Stimulated activated naive CD8-positive, alpha-beta T cell treated with anti-CD3 and anti-CD28 coated beads, Interleukin-15, Interleukin-2, amounts not matched to agents 100 U/mL and 50 U/mL, for 24 hours (primary cell): ENCODE measurements at places on chromosomes 1 and 21.

DNA sequence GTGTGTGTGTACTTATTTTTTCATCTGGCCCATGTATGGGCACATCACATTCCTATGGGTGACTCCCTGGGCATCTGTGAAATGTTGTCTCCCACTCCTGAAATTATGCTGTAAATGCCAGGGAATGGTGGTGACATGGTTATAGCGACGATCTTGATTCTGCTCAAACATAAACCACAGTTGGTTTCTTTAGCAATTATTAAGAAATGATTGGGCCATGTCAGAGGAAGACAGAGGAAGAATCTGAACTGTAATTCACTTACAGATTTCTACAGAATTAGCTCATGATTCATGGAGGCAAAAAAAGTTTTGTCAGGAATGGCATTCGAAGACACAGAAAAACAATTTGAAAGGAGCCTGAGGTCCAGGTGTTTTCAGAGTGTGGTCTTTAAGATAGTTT, 25.8 kb upstream of the KCNE1 start:
- DNase-seq = no peak

DNA sequence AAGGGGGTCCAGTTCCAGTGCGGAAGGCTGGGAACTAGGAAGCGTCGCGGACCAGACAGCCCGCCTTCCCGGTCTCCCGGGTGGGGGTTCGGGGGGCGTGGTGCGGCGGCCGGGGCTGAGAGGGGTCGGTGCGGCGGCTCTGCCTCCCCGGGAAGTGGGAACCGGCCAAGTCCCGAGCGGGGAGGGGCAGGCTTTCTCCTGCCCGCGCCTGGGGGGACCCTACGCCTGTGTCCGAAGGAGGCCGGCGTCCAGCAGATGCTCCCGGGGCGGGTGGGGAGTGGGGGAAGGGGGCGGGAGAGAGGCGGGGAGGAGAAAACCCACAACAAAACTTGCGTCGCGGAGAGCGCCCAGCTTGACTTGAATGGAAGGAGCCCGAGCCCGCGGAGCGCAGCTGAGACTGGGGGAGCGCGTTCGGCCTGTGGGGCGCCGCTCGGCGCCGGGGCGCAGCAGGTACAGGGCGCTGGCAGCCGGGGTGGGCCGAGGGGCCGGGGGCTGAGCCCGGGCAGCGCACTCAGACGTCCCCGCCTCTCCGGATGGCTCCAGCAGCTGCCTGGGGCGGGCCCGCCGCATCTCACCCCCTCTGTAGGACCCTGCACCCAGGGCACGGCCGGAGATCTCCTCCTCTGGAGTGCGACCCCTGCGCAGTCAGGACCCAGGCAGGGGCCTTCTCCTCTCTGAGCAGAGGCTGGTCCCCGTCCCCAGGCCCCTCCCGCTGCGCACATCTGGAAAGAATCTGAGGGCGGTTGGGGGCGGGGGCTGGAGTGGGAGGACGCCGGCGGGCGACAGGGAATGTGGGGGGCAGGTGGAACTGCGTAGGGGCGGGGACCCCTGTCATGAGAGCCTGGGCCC, at the start of gene PODN:
Gene PODN, plus strand, starts transcription at position 355 of the 849 bp plus-strand sequence. CDS start 7,643 bp downstream, outside the sequence.
- DNase-seq = no peak

DNA sequence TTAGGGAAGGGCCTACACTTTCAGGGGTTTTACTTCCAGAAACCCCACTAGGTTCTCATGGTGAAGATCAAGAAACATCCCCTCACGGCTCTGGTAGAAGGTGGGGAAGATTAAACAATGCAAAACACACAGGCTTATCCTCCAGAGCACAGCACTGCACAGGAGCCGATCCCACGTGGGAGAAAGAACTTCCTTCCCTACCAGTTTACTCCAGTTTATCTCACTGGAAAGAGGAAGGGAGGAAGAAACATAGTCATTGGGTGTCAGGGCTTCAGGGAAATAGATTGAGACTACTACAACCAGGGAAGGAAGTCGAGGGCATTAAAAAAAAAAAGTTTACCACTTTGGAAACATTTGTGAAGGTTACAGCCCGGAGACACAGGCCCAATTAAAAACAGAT, 164.4 kb downstream of the NTPCR start:
- DNase-seq = no peak

GRCh38 chr1:219806642-219807041, 121.7 kb downstream of the SLC30A10 start:
- DNase-seq = no peak

DNA sequence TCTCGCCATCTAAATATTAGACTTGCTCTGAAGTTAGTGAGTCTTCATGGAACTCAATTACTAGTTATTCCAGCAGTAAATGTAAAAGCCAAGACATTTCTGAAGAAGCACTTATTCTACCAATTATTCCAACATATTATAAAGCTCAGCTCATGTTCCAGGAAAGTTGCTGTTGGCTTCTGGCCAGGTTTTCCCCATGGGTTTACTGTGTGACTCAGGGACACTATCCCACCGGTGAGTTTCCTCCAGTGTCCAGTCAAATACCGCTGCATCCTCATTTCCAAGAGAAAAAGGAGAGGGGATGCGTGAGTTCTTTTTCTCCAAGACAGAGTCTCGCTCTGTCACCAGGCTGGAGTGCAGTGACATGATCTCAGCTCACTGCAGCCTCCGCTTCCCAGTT, 9.2 kb upstream of the HHIPL2 start:
- DNase-seq = no peak

GRCh38 chr21:15732290-15732995, 2.7 kb downstream of the USP25 start:
- no peak for DNase-seq

- DNase-seq = no peak
Measured at GRCh38 chr1:231192620-231193163, 30.8 kb downstream of the TRIM67 start.

GRCh38 chr1:243489681-243490546, 234.1 kb downstream of the SDCCAG8 start:
- no peak for DNase-seq

GRCh38 chr1:223456747-223457146, 63.5 kb downstream of the CCDC185 start:
- DNase-seq = no peak

DNA sequence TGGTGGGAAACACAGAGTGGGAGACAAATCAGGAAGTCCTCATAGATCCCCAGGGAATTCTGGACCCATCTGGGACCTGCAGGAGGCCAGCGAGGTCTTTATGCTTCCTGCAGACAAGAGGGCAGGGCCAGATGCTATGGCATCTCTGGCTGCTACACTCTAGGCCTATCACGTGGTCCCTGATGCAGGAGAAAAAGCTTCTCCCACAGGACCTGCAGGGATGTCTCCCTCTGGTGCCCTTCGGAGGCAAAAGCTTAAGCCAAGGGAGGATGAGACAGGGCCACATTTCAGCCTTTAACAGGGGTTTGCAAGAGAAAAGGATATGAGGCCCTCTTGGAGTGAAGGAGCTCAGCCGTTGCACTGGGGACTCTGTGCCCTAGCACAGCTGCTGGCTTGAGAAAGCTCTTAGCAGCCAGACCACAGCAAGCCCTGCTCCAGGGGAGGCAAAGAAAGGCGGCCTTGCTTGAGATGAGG, 243.0 kb downstream of the C1orf94 start:
- DNase-seq = no peak

GRCh38 chr1:185353124-185353523, 36.1 kb upstream of the IVNS1ABP start:
- no peak for DNase-seq

DNA sequence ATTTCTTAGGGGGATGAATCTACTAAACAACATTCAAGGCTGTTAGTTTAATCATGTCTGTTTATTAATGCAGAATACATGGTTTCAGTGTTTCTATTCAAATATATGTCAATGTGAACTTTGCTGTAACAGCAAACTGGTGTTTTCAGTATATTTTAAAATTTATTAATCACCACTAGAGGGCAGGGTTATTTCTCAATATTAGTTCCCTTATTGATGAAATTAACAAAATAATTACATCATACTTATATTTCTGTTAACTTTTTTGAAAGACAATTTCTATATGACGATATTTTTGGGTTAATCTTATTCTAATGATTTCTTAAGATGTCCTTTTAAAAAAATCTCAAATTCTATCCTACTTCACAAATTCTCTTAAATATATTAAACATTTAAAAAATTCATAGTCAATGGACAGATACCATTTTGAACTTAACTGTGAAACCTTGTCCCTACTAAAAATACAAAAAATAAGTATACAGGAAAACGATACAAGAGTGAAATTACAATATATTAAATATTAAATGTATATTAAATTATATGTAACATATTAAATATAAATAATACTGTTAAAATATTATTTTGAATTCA, 1034.1 kb upstream of the PRMT6 start:
- no peak for DNase-seq

- no peak for DNase-seq
Measured at GRCh38 chr1:213989002-213989855, 1.5 kb downstream of the PROX1 start.

GRCh38 chr1:5394111-5394510, 598.1 kb downstream of the NPHP4 start:
- no peak for DNase-seq

GRCh38 chr1:93979718-93980319, 70.6 kb upstream of the GCLM start:
- no peak for DNase-seq

- no peak for DNase-seq
Measured at GRCh38 chr1:66012106-66012784, 219.6 kb downstream of the PDE4B start.

DNA sequence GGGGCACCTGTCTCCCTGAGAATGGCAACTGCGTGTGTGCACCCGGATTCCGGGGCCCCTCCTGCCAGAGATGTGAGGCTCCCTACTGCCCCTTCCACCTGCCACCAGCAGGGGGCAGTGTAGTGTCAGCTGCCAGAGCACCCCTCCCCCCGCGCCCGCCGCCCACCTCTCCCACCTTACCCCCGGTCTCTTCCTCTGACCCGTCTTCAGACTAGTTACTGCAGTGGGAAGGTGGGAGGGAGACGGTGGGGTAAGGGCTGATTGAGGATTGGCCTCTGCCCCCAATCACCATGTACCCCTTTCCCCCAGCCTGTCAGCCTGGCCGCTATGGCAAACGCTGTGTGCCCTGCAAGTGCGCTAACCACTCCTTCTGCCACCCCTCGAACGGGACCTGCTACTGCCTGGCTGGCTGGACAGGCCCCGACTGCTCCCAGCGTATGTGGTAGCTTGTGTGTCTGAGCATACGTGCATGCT, 10.1 kb upstream of the LRRC71 start:
- peak; percentile 75 for DNase-seq

DNA sequence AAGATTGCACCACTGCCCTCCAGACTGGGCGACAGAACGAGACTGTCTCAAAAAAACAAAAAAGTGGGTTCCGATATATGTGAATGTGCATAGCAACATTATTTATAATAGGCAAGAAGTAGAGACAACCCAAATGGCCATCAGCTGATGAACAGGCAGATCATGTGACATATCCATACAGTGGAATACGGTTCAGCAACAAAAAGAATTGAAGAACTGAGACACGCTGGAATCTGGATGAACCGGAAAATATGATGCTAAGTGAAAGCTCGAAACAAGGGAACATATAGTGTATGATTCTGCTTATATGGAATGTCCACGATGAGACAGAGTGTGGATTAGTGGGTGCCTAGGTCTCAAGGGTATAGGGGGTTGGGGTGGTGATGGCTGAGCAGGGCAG, 28.5 kb upstream of the MORC3 start:
- no peak for DNase-seq
